GM19239 (cell line): ENCODE measurements at places on chromosomes 1 and 21.

DNA sequence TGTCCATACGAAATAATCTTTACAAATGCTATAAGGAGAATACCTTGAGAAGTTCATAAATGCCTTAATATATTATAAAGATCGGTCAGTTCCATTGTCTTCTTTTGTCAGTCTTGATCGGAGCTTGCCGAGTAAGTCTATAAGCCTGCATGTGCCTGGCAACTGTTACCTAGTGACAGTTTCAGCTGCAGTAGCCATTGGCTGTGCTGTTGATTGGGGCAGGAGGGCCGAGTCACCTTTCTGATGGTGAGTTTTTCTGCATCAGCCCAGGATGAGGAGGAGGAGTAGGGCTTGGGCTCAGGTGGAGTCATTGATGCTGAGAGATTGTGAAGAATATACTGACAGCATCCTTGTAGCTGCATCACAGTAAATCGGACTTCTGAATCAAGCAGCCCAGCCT, 1.9 kb upstream of the GPR52 start:
- no peak for DNase-seq

DNA sequence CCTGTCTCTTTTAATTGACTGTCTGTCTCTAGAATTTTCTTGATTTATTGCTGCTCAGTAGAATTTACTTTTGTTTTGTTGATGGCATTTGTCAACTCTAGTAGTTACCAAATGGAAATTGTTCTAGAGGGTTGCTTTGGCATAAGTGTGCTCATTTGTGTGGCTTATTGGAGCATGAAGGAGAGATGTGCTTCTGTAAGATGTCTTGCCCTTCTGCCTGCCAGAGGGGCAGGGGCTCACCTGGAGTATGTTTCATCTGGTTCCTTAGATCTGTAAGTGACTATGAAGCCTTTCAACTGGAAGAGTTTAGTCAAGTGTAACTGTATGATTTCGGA, 345.5 kb downstream of the DISC1 start:
- DNase-seq: no peak

GRCh38 chr1:181043025-181043888, 9.5 kb downstream of the MR1 start:
- DNase-seq: no peak

DNA sequence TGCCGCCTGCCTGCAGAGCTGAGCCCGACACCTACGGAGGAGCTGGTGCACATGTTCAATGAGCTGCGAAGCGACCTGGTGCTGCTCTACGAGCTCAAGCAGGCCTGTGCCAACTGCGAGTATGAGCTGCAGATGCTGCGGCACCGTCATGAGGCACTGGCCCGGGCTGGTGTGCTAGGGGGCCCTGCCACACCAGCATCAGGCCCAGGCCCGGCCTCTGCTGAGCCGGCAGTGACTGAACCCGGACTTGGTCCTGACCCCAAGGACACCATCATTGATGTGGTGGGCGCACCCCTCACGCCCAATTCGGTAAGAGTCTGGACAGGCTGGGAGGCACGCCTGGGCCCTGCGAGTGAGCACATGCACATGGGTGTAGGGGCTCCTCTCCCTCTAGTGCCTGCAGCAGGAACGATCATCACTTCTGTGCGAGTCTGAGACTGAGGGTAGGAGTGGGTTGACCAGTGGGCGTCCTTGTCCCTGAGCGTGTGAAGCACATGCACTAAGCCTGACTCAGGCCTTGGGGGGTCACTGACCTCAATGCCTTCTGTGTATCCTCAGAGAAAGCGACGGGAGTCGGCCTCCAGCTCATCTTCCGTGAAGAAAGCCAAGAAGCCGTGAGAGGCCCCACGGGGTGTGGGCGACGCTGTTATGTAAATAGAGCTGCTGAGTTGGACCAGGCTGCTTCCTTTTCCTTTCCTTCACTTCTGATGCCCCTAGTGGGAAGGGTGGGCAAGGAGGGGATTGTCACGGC, 6.9 kb downstream of the DMAP1 start:
- DNase-seq: no peak

DNA sequence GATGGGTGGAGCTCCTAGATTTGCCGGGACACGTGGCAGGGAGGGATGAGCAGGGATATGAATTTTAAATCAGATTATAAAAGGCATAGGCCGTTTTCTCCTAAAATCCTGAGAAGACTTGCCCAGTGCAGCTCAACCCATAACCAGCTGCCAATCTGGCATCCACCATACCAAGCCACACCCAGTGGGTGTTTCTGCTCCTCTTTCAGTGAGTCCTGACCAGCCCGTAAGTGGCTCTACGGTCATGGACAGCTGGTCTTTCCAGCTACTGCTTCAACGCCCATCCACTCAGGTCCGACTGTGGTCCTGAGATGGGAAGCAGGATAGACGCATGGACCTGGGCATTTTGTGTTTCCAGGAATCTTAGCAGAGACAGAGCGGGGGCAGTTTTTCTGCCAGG, 107.2 kb downstream of the LAMC2 start:
- DNase-seq: no peak

DNA sequence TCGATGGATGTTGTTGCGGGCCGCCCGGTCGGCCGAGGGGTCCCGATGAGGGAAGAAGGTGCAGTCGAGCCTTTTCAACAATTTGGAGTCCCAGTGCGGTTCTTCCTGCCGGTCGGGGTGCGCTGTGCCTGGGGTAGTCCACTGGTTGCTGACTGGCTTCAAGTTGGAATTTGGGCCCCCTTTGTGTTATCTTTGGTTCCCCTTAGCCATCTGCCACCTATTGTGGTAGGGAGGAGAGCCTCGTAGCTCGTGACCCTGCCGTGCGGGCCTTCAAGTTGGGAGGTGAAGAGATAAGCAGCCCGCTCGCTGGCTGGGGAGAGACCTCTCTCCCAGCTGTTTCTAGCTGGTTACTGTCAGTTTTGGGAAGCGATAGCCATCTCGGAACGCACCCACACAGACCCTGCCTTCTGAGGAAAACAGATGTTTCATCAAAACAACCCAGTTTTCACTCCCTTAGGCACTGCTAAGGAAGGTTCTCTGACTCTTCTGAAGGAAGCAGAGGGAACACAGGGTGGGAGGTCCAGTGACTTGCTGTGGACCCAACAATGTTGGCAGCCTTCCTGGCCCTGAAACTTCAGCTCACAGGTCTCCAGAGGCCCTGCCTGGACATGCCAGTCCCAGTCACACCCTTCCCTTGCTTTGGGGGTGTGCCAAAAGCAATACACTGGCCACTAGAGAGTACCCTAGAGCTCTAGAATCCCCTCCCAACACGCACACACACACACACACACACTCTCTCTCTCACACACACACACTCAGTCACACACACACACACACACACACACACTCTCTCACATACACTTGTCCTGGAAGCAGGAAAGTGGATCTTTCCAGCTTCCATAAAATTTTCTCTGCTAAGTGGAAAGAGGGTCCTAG, 1.0 kb downstream of the BTG2 start:
- no peak for DNase-seq

GRCh38 chr1:176888471-176889032, 276.0 kb downstream of the ASTN1 start:
- no peak for DNase-seq

- no peak for DNase-seq
Observed at GRCh38 chr1:5586629-5587028, 405.6 kb downstream of the NPHP4 start.

DNA sequence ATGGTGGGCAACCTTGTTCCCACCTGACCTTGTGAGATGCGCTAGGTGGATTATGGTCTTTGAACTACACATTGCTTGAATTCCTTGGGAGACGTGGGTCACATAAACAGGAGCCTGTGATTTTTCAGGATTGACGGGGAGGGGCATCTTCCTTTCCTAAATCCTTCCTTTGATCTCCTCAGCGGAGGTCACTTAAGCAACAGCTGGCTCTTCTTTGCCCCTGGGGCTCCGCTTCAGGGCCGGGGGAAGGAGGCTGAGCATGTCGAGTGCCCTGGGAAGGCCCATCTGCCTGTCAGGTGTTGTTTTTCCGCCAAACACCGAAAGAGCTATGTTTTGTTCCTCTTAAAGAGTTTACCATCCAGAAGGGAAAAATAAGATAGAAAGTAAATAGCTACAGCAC, 40.6 kb downstream of the KIF26B start:
- no peak for DNase-seq

DNA sequence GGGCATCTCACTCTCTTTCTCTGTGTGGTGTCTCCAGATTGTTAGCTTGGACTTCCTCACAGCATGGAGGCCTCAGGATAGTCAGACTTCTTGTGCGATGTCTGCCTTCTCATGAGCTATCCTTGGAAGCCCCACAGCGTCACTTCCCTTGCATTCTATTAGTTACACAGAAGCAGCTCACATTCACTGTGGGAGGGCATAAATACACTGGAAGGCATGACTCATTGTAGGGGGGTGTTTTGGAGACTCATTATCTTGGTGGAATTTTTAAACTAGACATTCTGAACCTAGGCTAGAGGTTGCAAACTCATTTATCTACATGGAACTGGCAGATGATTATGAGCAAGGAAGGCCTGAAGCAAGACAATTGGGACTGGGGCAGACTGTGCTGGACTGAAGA, 21.4 kb upstream of the FASLG start:
- DNase-seq: no peak
